ENCODE measurements at places on chromosomes 7 and 10.

DNA sequence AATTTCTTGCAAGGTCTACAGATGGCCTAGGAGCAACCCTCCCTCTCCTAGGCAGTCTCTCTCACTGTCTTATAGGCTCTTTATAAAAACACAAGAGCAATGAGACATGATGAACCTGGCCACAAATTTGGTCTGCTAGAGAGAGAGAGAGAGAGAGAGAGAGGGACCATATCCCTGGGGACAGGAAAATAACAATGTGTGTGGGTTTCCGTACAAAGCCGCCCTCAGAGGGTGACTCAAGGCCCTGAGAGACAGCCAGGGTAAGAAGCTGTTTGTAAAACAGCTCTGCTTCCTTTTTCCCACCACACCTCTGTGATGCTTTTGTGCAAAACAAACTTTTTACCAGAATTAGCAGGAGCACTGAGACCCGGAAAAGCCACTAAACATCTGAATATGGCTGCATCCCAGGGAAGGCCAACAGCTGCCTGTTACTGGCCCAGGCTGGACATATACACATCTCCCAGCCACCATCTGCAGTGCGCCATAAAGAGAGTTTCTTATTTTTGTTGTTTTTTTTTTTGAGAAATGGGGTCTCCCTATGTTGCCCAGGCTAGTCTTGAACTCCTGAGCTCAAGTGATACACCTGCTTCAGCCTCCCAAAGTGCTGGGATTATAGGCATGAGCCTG, 18.4 kb downstream of the GIMAP5 start:
- no peak for DNase-seq

GRCh38 chr7:2211259-2211880, 21.4 kb downstream of the MAD1L1 start:
- no peak for DNase-seq

DNA sequence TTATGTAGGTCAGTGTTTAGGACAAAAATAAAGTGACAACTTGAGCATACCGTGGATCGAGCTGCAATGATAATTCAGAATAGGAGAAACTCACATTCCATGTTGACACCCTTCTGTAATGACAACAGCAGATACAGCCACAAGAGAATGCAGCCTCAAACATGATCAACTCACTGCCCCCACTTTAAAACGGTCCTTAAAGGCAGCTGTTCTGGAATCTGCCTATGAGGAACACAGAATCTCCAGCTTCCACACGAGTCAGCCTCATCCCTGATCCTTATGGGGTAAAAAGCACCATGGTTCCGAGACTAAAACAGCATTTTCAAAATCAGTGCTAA, 32.5 kb upstream of the DAGLB start:
- no peak for DNase-seq

- DNase-seq: no peak
Observed at GRCh38 chr7:118836933-118837332, 612.4 kb downstream of the ANKRD7 start.

DNA sequence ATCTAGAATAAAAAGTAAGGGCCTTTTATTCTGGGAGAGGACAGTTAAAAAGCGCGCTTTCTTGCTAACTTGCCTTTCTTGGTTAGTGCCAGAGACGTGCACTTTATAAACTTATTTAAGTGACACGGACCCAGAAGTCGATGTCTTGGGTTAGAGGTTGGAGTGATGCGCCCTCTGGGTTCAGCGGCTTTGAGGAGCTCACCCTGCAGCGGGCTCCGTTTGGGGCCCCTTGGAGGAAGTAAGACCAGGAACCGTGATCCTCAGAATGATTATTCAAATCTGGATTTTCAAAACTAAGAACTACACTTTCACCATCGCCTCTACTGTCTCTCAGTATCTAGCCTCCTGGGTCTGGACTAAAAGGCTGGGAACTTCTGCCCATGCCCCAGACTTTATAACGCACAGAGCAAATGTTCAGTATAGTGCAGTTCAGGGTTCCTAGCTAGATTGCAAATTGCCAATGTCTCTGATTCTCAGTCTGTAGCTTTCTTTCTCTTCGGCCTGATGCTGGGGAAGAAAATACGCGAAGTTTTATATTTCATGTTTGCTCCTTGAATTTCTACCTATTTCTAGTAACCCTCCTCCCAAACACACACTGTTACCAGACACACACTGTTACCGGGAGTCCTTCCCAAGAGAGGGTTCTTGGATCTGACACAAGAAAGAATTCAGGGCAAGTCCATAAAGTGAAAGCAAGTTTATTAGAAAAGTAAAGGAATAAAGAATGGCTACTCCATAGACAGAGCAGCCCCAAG, 18.6 kb upstream of the SMO start:
- no peak for DNase-seq

- no peak for DNase-seq
Observed at GRCh38 chr7:44759246-44759645, 10.6 kb downstream of the ZMIZ2 start.

- peak; percentile 71 for DNase-seq
Observed at GRCh38 chr7:140196361-140197217, 19.8 kb upstream of the KDM7A start.

- DNase-seq: peak; percentile 25
Observed at GRCh38 chr7:34091321-34091917, 186.1 kb downstream of the BMPER start.

All from RPMI8226 (cell line).